ENCODE measurements at places on chromosomes 4 and X.

GRCh38 chrX:138638996-138639395 lies 72.5 kb downstream of the FGF13 start:
- no peak for DNase-seq

- DNase-seq: no peak
Observed at GRCh38 chr4:15683143-15683495, 1.5 kb downstream of the FAM200B start.

GRCh38 chr4:6450709-6451108 lies 21.7 kb downstream of the PPP2R2C start:
- DNase-seq: no peak

GRCh38 chr4:173752610-173753230 lies 222.7 kb upstream of the HAND2 start:
- DNase-seq: peak; percentile 54

DNA sequence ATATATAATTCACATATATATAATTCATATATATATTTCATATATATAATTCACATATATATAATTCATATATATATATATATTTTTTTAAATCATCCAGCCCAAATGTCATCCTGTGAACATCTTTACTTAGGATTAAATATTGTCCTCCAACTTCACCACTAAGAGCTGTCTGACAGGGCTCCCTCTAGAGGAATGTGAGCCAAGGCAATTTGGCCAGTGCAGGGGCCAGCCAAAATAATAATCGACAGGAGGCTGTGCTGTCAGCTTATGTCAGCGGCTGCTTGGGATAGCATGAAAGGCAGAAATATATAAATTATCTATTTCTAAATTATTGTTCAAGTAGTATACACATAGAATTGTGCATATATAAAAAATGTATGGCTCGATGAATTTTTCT lies 29.5 kb downstream of the EGFL6 start:
- no peak for DNase-seq

DNA sequence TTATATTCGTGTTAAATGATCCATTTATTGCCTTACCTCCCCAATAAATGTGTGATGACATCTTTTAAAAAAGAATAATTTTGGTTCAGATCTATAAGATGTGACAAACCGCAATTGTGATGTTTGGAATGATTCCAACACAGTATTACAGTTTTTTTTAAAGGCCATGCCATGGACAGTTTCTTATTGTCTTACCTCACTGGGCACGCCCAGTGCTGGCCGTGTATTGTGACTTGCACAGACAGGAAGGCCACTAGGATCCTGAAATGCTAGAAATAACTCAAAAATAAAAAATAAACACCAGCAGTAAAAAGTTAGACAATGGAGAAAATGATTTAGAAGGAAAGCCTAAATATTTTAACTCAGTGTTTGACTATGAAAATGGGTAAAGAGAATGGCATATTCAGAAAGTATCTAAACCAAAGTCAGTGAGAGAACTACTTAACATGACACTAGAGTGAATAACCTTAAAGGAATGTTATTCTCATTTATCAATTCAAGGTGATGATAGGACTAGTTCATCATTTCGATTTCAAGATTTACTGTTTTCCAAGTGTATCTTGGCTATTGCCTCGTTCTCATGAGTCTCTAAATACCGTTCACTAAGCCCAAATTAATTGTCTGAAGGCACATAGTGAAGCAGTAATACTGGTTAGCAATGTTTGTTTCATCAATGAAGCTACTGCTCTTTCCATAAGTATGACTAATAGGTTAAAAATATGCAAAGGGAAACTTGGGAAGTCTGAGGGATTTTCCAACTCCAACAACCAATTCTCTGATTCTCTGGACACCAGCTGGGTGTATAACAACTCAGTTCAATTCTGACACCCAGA lies 46.1 kb upstream of the VEGFC start:
- DNase-seq: no peak

- DNase-seq: no peak
Observed at GRCh38 chr4:155972098-155972497, 18.4 kb upstream of the CTSO start.

GRCh38 chr4:14269824-14270223 lies 642.3 kb upstream of the BOD1L1 start:
- DNase-seq: no peak

DNA sequence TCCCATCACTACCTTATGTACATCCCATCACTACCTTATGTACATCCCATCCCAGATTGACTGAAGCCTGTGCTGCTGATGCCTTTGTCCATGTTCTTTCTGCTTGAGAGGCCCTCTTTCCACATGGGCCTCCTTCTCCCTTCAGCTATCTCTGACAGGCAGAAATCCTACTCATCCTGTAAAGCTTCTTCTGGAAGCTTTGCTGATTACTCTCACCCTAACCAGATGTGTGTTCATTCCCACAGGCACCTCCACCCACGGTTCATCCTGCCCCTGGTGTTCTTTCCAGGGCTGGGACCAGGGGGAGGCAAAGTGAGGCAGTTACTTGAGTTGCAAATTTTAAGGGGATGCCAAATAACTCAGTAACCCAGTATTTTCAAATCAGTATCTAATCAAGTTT lies 22.5 kb upstream of the FBXW7 start:
- no peak for DNase-seq

GRCh38 chrX:75603833-75604232 lies 81.0 kb upstream of the ZDHHC15 start:
- peak; percentile 41 for DNase-seq

DNA sequence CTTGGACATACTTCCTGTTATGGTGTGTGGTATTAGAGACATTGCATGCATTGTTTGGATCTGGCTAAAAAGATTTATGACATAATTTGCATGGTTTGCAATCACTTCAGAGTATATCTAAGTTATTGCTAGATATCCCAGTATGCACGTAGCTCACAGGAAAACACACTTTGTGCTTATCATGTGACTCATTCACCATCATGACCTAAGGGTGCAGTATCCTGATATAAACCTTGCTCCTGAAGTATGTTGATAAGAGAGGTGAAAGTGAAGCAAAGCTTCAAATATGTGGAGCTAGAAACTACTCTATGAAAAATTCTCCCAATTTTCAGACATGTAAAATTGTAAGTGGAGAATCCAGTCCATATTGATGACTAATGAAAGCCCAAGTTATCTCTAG lies 46.9 kb upstream of the GRXCR1 start:
- no peak for DNase-seq

- DNase-seq: no peak
Observed at GRCh38 chrX:12874581-12874980, 7.7 kb downstream of the TLR7 start.
